ENCODE measurements at places on chromosomes 1 and 21.

DNA sequence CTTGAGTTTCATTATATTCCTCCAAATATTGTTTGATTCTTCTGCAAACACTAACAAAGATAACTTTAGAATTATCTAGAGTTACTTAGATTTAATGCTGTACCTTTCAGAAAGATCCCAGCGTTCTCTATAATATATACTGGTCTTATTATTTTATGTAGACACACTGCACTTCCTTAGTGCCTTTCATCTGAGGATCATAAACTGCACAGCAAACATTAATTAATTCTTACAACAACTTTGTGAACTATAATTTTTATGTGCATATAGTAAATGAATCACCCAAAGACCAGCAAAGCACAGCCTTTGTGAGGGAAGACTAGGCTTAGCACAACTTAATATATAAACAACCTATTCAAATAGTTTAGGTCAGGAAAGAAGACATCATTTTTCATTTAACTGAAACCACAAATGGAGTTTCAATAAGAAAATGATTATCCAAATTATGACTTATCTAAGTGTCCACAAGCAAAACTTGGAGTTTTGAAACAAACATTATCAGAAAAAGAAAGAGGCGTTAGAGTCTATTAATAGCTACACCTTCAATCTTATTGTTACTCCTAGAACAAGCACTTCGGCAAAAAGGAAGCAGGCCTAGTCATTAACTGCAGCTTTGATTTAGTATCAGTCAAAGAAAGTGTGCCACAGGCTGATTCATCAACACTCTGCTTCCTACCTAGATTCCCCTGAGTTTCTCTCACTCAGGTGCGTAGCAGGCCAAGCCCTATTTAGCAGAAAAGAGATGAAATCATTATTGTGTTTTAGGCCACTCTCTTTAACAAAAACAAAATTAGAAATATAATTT is 22.5 kb upstream of the RC3H1 start:
- DNase-seq = no peak

DNA sequence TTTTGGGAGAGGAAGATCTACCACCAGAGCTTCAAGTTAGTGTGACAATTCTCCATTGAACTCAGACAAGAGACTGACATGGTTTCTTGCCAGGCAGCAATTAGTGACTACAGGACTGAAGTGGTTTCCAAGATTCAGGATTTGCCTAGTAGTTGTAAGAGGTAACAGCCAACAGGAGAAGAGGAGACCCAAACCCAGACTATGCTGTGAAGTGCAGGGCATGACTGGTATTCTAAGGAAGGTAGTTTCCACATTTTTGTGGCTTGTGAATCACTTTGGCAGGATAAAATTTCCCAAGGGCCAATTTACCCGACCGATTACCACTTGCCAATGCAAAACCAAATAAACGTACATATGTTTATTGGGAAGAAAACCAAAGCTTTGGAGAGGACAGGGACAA is 14.7 kb upstream of the RAP1A start:
- peak; percentile 89 for DNase-seq

GRCh38 chr1:242017580-242018233 is 18.8 kb upstream of the MAP1LC3C start:
- peak; percentile 50 for DNase-seq

- DNase-seq = no peak
These were observed 4.5 kb downstream of the C1orf232 start for GRCh38 chr1:26164036-26164860.

- DNase-seq = peak; percentile 64
These were observed 4.2 kb upstream of the ECE1 start for GRCh38 chr1:21294266-21294989.

Measured in HT1080 (cell line).